ENCODE measurements at places on chromosomes 5 and 9.

DNA sequence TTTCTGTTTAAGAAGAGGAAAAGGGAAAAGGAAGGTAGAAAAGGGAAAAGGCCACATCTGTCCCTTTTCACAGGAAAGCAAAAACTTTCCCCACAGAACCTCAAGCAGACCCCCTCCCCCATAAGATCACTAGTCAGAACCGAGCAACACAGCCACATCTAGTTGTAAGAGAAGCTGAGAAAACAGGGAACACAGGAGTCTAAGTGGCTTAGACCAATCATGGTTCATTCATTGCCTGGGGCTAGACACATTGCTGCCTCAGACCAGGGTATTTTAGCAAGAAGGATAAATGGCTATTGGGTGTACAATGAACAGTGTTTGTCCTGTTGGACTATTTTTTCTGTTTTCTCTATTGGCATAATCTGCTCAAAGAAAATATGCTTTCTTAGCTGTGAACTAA lies 98.0 kb downstream of the ARL15 start:
- peak; percentile 4 for DNase-seq

DNA sequence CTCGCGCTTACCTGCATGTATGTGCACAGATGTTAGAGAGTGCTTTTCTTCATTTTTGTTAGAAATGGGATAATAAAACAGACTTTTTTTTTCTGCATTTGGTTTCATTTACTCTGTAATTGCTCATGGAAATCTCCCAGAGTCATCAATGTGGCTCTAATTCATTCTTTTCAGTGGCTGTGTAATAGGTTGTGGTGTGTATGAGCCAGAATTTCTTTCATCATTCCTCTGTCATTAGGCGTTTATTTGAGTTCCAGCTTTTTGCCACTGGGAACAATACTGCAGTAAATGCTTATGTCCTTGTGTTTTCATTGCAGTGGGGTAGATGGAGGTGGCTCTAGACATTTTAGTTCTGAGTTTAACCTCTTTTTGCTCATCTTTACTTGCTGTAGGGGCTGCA lies 118.9 kb downstream of the NXNL2 start:
- peak; percentile 58 for DNase-seq

DNA sequence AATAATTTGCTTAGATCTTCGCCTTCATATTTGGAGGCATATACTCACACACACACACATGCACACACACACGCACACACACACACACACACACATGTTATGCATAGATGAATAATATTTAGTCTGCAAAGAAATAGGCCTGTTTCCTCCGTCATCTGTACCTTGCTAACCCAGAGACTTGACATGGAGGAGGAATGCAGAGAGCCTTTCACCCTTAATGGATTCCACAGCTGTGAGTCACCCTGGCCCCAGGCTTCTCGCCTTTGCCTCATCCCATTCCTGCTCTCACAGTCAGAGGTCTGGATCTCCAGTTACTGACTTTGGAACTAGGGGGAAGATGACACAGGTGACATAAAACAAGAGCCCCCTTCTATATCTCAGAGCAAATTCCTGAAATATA lies 29.7 kb downstream of the ZNF462 start:
- DNase-seq = peak; percentile 100

GRCh38 chr5:6175172-6175854 lies 203.0 kb downstream of the MED10 start:
- no peak for DNase-seq

- peak; percentile 83 for DNase-seq
Measured at GRCh38 chr9:127683723-127684122, 23.1 kb upstream of the CFAP157 start.

GRCh38 chr9:4117835-4118610 lies 181.8 kb downstream of the GLIS3 start:
- no peak for DNase-seq

GRCh38 chr9:37645903-37646506 lies 4.7 kb upstream of the FRMPD1 start:
- no peak for DNase-seq

- DNase-seq = no peak
Measured at GRCh38 chr5:168661593-168662485, 82.7 kb upstream of the PANK3 start.

GRCh38 chr5:100634937-100635534 lies 99.9 kb downstream of the FAM174A start:
- DNase-seq = peak; percentile 41

GRCh38 chr5:59891962-59892643 lies 1.4 kb downstream of the PDE4D start:
- peak; percentile 12 for DNase-seq

GRCh38 chr9:9621355-9621940 lies 991.4 kb downstream of the PTPRD start:
- no peak for DNase-seq

GRCh38 chr9:93231121-93231694 lies 47.3 kb downstream of the WNK2 start:
- DNase-seq = no peak

DNA sequence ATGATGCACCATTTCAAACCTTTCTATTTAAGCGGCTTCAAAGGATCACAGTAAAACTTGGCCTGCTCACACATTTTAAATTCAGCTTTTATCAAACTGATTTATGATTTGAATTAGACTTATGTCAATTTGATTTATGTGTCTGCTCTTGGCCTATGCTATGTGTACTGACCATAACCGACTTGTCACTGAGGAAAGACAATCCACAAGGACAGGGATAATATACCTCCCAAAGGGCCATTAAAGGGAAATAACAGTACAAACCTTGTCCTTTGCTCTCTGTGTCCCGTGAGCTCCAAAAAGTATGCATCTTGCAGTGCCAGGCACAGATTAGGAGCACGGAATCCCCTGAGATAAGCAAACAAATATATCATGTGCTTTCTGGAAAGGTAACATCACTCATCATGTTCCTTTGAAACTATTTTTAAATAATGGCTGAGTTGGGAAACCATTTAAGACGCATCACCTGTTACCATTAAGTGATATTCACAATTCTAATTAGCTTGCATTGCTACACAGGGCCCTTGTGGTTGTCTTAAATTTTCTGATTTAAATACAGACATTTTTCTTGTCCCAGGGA lies 31.9 kb upstream of the FTMT start:
- no peak for DNase-seq

DNA sequence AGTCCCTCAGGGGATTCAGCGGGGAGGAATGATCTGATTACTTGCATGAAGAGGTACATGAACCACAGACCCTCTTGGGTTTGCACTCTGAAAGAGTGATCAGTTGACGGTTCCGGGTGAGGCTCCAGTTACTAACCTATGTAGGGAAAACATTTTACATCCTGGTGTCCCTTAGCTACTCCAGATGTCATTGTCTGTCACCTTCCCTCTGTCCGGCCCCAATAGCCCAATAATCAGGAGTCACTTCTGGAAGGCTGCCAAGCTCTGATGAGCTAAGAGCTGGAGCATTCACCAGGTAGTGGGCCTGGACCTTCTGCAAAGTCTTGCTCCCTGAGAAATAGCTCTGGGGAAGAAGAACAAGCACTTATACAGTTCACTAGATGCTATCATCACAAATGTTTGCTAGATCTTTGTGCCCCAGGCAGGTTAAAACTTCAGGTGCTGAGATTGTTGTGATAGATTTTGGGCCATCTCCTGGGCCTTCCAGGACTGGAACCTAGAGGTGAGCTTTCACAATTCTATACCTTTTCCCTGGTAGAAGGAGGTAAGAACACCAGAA lies 64.5 kb downstream of the ENTREP1 start:
- DNase-seq = no peak

DNA sequence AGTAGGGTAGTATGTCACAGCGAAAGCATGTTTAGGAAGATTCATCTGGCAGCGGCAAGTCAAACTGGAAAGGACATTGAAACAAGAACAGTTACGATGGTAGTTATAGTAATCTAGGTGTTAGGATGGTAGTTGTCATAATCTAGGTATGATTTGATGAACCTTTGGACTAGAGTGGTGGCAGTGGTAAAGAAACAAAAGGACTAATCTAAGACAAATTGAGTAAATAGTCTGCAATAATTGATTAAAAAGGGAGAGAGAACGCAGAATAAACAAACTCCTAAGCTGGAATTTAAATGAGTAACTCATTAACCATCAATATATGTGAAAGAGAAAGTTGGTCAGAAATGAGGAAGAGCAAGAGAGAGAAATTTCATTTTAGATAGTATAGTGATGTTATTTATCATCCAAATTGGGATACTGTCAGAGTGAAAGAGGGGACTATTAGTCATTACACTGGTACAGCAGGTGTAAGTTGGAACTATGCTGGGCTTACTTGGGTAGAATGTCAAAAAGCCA lies 56.8 kb downstream of the MTREX start:
- DNase-seq = no peak

- DNase-seq = no peak
Measured at GRCh38 chr5:37892586-37892985, 52.7 kb upstream of the GDNF start.

- DNase-seq = no peak
Measured at GRCh38 chr9:621201-621855, 220.2 kb upstream of the DMRT1 start.

DNA sequence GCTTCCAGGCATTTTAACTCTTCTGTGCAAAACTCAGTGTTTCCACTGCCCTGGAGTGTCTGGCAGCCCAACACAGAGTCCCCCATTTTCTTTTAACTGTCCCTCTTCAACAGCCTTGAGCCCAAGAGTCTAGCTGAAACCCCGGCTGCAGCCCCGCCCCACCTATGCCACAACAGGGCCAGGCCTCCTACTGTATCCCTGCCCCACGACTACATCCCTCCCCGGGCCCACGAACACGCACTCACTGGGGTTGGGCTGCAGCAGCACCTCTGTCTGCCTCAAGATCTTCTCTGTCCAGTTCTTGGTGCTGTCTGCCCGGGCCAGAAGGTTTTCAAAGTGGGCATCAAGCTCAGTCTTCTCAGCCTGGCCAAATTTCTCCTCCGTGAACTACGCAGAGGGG lies 6.1 kb downstream of the SH3GLB2 start:
- no peak for DNase-seq

- no peak for DNase-seq
Measured at GRCh38 chr5:12354686-12355085, 450.4 kb upstream of the CTNND2 start.

- DNase-seq = no peak
Measured at GRCh38 chr9:105890046-105890822, 195.9 kb downstream of the TMEM38B start.

DNA sequence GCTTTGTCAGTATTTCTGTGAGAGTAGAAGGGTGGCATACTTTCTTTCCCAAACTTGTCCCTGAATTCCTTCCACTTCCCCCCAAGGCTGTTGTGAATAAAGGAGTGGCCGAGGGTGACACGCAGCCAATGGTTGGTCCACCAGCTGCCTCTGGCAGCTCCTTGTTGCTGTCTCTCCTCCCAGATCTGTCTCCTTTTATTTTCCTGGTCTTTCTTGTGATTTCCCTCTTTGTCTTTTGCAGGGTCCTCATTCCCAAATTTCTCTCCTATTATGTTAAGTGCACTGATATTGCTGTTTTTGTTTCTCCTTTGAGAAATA lies 137.5 kb upstream of the HMHB1 start:
- DNase-seq = no peak

DNA sequence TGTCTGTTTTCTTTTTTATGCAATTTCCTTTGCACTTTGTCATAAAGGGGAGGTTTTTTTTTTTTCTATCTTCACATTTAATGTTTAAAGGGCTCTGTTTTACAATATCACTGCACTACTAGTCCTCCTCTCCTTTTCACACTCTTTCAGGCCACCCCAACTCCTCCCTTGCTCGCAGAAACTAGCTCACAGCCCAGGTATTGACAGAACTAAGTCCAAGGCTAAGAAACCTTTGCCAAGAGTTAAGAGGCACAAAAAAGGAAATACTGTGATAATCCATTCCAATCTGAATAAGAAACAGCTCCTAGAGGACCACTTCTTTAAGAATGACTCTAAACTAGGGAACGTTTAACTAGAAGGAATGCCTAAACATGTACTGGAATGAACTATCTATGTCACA lies 1.1 kb upstream of the FGF10 start:
- no peak for DNase-seq

DNA sequence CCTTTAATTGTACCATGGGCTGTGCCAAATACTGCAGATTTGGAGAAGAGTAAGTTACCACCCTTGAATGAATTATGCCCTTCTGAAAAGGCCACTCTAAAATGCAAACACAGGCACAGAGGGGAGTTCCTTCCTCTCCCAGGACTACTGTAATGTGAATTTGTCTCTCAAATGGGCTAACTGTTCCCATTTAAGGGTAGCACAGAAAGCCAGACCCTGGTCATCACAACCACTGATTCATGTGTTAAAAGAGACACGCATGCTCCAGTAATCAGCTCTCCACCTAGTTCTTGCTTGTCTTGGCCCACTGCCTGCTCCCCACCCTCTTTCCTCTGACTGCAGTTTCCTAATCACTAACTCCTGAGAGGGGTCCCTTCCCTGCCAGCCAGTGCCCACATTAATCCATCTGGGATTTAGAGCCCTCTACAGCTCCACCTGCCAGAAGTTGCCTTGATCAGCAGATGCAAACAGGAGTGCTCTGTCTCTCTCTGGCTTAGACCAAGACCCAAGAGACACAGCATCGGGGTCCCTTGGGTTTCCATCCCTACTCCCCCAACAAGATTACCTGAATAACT lies 382.4 kb downstream of the TMEM167A start:
- DNase-seq = no peak

GRCh38 chr5:77305956-77306355 lies 95.5 kb downstream of the PDE8B start:
- no peak for DNase-seq

- peak; percentile 55 for DNase-seq
Measured at GRCh38 chr5:153153086-153153485, 337.4 kb upstream of the GRIA1 start.

- DNase-seq = no peak
Measured at GRCh38 chr5:57778501-57779091, 296.0 kb upstream of the ACTBL2 start.

- DNase-seq = no peak
Measured at GRCh38 chr5:24401773-24402172, 243.0 kb downstream of the CDH10 start.

GRCh38 chr5:150513375-150514309 lies 5.7 kb downstream of the NDST1 start:
- peak; percentile 48 for DNase-seq

DNA sequence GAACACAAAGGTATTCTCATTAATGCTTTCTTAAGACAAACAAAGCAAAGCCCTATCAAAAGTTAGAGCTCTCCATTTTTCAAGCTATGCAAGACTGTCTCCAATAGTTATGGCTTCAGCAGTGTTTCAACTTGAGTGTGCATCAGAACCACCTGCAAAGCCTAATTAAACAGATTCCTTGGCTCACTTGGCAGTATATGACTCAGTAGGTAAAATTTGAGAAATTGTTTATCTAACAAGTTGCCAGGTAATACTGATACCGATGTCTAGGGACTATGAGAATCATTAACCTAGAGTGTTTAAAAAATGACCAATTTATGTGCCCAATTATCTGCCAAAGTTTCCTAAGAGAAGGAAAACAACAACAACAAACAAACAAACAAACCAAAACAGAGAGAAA lies 60.3 kb upstream of the PARP8 start:
- DNase-seq = no peak

- no peak for DNase-seq
Measured at GRCh38 chr5:67047160-67047559, 149.4 kb downstream of the CD180 start.
